ENCODE measurements at places on chromosomes 4 and X.
A peak's percentile ranks its signal among the peaks of the same experiment; 100 is the strongest.

DNA sequence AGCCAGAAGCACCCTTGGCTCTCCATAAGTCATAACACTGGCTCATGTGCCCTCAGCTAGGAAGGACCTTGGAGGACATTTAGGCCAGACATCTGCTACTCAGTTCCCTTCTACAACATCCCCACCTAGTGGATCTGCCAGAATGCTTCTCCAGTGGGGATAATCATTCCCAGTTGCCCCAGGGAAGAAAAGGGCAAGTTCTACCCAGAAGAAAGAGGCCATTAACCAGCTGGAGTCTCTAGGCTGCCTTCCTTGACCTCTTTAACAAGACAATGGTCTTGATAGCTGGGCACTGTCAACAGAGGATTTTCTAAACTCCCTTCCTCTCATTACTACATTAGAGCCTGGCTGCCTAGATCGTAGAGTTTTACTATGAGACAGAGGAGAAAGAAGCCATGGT lies 42.0 kb downstream of the LGI2 start:
- no peak overlapping the region for H3K4me3 ChIP-seq
- no peaks in the 10 kb centered on the region for H3K27me3 ChIP-seq
- peak; percentile 61 for DNase-seq
- peaks cover 10% of the 10 kb centered on the region for H3K4me1 ChIP-seq
- no peaks in the 10 kb centered on the region for H3K36me3 ChIP-seq
- no peak overlapping the region for H3K27ac ChIP-seq

- H3K4me3 ChIP-seq: no peak overlapping the region
- DNase-seq: no peak
- H3K27ac ChIP-seq: no peak overlapping the region
These were observed 211.5 kb downstream of the KDR start for GRCh38 chr4:54913751-54914526.

DNA sequence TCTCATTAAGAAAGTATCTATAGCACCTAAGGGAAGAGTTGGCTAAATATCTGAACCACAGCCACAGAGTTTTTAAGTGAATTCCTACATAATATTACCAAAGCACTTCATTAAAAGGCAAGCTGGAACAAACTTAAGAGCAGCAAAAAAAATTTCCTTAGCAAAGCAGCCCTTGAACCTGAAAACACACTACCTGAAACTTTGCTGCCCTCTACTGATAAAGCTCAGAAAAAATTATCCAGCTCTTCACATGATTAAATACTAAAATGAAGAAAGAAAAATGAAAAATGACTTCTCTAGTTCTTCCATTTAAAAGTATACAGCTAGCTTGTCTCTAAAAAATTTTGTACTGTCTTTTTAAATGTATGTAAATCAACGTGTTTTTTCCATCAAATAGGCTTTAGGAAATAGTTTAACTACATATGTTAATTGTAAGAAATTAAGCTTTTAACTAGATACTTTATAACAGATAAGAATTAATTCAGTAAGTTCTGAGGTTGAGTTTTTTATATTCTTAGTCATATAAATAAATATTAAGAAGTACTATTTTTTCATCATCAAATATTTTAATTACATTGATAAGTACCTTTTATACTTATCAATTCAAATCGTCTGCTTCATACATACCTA lies 156.1 kb downstream of the STPG2 start:
- no peaks in the 10 kb centered on the region for H3K4me1 ChIP-seq
- H3K27ac ChIP-seq: no peak overlapping the region
- DNase-seq: peak; percentile 8

- H3K4me1 ChIP-seq: peaks cover 5% of the 10 kb centered on the region
- no peak overlapping the region for H3K4me3 ChIP-seq
- no peak for DNase-seq
- no peaks in the 10 kb centered on the region for H3K27me3 ChIP-seq
- H3K27ac ChIP-seq: no peak overlapping the region
These were observed 52.7 kb downstream of the ADGRA3 start for GRCh38 chr4:22463179-22463578.

DNA sequence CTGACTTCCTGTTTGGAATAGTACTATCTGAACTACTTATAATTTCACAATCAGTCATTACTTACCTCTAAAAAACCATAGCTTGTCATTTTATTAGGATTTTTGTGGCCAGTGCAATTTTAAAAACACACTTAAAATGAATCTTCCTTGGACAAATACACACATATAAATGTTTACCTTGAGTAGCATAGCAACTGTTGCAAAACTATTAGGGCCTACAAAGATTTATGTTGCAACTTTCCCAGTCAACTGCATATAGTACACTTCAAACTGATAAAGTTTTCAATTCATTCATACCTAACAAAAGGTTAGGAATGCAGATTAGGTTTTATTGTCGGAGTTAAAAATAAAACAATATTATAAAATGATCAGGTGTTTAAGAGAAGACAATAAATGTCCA lies 193.0 kb downstream of the PDGFC start:
- no peaks in the 10 kb centered on the region for H3K27me3 ChIP-seq
- H3K4me3 ChIP-seq: no peak overlapping the region
- no peak overlapping the region for H3K27ac ChIP-seq
- DNase-seq: no peak
- H3K4me1 ChIP-seq: no peaks in the 10 kb centered on the region

DNA sequence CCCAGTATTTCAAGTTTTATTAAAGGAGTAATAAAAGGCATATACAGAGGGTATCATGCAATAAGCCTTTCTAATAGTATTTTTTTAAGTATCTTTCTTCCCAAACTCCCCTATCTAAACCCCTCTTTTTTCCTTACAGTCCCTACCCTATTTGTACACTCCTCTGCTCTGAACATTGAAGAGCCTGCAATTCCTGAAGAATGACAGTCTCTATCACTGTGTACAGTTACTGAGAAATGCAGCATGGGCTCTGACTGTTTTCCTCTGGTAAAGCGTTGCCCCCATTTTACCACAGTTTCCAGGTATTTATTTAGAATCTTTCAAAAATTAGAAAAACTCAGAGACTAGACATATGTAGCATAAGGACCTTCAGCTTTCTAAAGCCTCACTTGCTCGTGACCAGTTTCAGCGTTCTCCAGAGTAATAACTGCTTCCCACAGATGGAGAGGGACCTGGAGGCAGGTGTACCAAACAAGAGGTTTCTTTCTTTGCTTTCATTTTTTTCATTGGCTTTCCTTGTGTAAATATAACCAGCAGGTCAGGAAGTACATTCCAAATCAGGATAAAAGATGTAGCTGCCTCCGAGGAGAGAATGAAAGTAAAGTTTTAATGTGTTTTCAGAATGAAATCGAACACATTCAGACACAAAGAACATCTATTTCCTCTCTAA lies 230.8 kb downstream of the CFAP299 start:
- H3K36me3 ChIP-seq: no peaks in the 10 kb centered on the region
- peaks cover 11% of the 10 kb centered on the region for H3K4me1 ChIP-seq
- no peak for DNase-seq
- H3K27me3 ChIP-seq: no peaks in the 10 kb centered on the region
- H3K27ac ChIP-seq: no peak overlapping the region

DNA sequence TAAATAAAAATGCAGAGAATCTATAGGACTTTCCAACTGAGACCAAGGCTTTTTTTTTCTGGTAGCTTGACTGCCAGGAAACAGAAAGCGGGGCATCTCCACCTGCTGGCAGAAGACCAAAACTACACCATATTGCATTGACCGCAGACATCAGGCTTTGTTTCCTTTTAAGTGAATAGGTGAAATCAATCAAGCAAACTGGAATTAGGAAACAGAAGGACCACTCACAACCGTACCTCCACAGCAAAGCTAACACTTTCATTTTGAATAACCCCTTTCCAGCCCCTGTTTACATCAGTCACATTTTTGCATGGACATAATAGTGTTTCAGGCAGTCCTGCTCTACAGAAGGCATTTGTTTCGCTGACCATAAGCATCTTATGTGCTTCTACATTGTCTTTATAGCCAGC lies 218.2 kb downstream of the IDS start:
- no peak overlapping the region for H3K4me3 ChIP-seq
- no peak overlapping the region for H3K27ac ChIP-seq
- DNase-seq: peak; percentile 48

- H3K36me3 ChIP-seq: peaks cover 5% of the 10 kb centered on the region
- no peak for DNase-seq
- H3K27ac ChIP-seq: no peak overlapping the region
- H3K4me3 ChIP-seq: no peak overlapping the region
- H3K4me1 ChIP-seq: no peaks in the 10 kb centered on the region
- no peaks in the 10 kb centered on the region for H3K27me3 ChIP-seq
These were observed 655.2 kb downstream of the RAPGEF2 start for GRCh38 chr4:159758061-159758460.

- no peak overlapping the region for H3K4me3 ChIP-seq
- H3K27ac ChIP-seq: no peak overlapping the region
- no peaks in the 10 kb centered on the region for H3K27me3 ChIP-seq
- DNase-seq: no peak
- H3K4me1 ChIP-seq: no peaks in the 10 kb centered on the region
These were observed 298.1 kb upstream of the SLC7A11 start for GRCh38 chr4:138540056-138540800.

GRCh38 chr4:185357211-185357610 lies 38.5 kb downstream of the LRP2BP start:
- H3K4me3 ChIP-seq: no peak overlapping the region
- no peaks in the 10 kb centered on the region for H3K4me1 ChIP-seq
- H3K36me3 ChIP-seq: no peaks in the 10 kb centered on the region

GRCh38 chr4:123110147-123110546 lies 187.8 kb upstream of the NUDT6 start:
- H3K4me1 ChIP-seq: peaks cover under 1% of the 10 kb centered on the region
- H3K27me3 ChIP-seq: no peaks in the 10 kb centered on the region
- no peak overlapping the region for H3K27ac ChIP-seq
- no peak for DNase-seq
- H3K36me3 ChIP-seq: no peaks in the 10 kb centered on the region

- no peak overlapping the region for H3K4me3 ChIP-seq
- no peak for DNase-seq
- no peaks in the 10 kb centered on the region for H3K36me3 ChIP-seq
- no peaks in the 10 kb centered on the region for H3K4me1 ChIP-seq
- H3K27me3 ChIP-seq: no peaks in the 10 kb centered on the region
- no peak overlapping the region for H3K27ac ChIP-seq
These were observed 25.3 kb upstream of the EPGN start for GRCh38 chr4:74282926-74283325.

DNA sequence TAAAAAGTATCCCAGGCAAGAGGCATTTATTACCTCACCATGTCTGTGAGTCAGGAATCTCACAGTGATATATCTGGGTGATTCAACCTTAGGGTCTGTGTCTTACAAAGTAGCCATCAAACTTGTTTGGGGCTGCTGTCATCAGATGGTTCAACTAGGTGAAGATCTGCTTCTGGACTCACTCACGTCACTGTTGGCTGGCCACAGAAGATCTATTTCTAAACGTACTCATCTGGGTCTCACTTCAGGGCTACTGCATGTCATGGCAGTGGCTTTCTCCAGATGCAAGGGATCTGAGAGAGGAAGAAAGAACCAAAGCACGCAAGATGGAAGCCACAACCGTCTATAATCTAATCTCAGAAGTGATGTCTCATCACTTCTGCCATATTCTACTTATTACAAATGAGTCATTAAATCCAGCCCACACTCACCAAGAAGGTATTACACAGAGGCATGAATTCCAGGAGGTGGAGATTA lies 267.8 kb upstream of the ANKRD50 start:
- H3K4me3 ChIP-seq: no peak overlapping the region
- no peaks in the 10 kb centered on the region for H3K27me3 ChIP-seq
- no peak for DNase-seq

- peaks cover 4% of the 10 kb centered on the region for H3K4me1 ChIP-seq
- H3K4me3 ChIP-seq: no peak overlapping the region
- DNase-seq: no peak
- H3K36me3 ChIP-seq: no peaks in the 10 kb centered on the region
- H3K27me3 ChIP-seq: no peaks in the 10 kb centered on the region
- no peak overlapping the region for H3K27ac ChIP-seq
These were observed 47.0 kb downstream of the ASIC5 start for GRCh38 chr4:155819066-155819465.

- H3K4me1 ChIP-seq: no peaks in the 10 kb centered on the region
- no peak for DNase-seq
- no peaks in the 10 kb centered on the region for H3K27me3 ChIP-seq
These were observed 91.3 kb downstream of the GPM6A start for GRCh38 chr4:175720722-175721121.

GRCh38 chrX:41275661-41276609 lies 58.0 kb upstream of the DDX3X start:
- H3K27me3 ChIP-seq: no peaks in the 10 kb centered on the region
- H3K4me3 ChIP-seq: peak overlapping the region; percentile 44
- H3K4me1 ChIP-seq: peaks cover 9% of the 10 kb centered on the region
- DNase-seq: peak; percentile 62
- no peaks in the 10 kb centered on the region for H3K36me3 ChIP-seq
- no peak overlapping the region for H3K27ac ChIP-seq

DNA sequence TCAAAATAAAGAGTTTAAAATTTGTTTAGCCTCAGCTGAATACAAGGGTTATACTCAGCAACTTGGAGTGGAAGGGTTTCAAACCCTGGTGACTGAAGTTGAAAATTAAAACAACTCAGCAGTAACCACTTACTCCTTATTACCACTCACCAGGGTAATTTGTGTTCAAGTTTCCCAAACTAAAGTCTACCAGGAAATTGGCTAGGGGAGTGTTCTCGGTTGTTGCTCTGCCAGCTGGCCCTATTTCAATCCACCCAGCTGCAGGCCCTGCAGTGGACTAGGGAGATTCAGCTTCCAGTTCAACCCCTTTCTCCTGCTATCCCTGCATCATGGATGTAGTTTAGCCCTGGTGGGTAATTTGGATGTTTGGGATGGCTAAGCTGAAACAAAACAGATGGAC lies 37.8 kb upstream of the EXOC1L start:
- H3K36me3 ChIP-seq: no peaks in the 10 kb centered on the region
- H3K4me3 ChIP-seq: no peak overlapping the region

DNA sequence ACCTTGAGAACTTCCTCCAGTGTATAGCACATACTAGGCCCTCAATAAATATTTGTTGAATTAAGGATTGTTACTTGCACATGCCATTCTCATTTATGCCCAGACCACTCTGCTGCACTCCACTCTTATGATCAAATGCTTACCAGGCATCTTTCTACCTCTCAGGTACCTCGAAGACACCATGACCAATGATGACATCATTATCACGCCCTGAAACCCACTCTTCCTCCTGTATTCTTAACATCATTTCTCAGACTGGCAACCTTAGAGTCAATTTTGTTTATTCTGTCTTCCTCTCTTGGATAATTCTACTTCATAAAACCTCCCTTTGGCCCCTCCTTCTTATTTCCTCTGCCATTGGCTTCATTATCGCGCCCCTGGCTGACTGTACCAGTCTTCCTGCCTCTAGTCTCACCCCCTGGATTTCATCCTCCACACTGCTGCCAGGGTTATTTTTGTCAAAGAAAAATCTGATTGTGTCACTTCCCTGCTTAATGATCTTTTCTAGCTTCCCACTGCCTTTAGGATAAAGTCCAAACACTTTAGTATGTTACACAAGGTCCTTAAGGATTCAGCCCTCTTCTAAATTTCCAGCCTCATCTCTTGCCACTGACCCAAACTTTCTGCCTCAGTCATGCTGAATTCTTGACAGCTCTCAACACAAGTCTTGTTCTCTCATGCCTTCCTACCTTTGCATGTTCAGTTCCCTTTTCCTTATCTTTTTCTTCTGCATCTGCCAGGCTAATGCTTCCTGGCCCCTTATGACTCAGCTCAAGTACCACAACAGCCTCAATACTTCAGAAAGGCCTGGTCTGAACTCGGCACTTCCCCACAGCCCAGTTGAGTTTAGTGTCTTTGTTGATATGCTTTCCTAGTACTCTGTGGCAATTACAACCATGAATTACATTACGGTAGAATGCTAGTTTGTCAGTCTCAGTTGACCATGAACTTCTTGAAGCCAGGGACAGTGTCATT lies 45.8 kb downstream of the HDAC8 start:
- no peaks in the 10 kb centered on the region for H3K27me3 ChIP-seq
- DNase-seq: no peak
- H3K4me1 ChIP-seq: no peaks in the 10 kb centered on the region
- H3K36me3 ChIP-seq: peaks cover 3% of the 10 kb centered on the region

Measured in neural progenitor cell (in vitro differentiated cells).